ENCODE measurements at places on chromosomes 6 and 20. TPM values are rescaled to one million over a fixed set of nuclear protein-coding genes. Genes with fewer than 3 reads are reported as not detected.

- DNase-seq = no peak
Observed at GRCh38 chr6:68192988-68193387, 442.1 kb upstream of the ADGRB3 start.

DNA sequence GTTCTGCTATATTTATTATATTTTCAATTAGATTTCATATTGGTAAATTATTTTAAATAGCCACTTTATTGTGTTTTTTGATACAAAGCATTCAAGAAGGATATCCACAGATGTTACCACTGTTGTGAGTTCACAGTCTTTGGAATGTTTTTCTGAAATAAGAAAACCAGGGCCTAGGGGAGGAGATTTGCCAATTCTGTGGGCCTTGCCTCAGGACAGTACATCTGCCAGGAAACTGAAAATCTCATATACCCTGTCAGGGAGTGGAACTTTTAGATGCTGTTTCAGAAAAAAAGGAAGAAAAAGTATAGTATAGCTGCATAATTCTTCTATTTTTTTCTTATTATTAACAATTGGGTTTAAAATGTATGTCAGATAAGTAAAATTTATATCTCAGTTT, 995.9 kb upstream of the ADGRB3 start:
- DNase-seq = no peak

DNA sequence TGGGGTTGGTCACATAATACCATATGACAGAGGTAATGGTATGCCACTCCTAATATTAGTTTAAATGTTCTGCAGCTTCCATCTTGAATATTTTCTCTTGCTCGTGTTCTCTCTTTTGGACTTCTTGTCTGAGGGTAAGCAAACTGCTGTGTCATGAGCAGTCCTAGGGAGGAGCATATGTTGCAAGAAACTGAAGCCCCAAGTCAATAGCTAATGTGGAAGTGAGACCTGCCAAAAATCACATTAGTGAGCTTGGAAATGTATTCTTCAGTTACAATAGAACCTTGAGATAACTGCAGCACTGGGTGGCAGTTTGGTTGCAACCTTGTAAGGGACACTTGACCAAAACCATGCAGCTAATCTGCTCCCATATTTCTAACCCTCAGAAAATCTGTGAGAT, 178.2 kb upstream of the IMPG1 start:
- DNase-seq = no peak

- DNase-seq = no peak
Observed at GRCh38 chr6:55868176-55868575, 7.2 kb downstream of the BMP5 start.

GRCh38 chr20:36544134-36545018, 3.1 kb downstream of the MYL9 start:
- DNase-seq = peak; percentile 87

DNA sequence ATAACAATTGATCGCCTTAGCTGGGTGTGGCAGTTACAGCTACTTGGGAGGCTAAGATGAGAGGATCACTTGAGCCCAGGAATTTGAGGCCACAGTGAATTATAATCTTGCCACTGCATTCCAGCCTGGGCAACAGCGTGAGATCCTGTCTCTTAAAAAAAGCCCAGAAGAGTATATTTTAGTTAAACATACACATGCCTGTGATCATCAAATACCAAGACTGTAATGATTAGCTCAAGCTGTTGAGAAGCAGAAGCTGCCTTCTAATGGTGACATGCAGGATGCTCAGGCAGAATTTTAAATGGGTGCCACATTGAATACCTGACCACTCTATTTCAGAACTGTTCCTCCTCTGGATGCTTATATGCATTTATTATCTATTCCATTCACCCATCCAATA, 8.9 kb upstream of the TMEM14A start:
- no peak for DNase-seq

GRCh38 chr20:52152416-52152815, 39.2 kb downstream of the ZFP64 start:
- no peak for DNase-seq

Gene CLPSL1
- not detected for total RNA-seq

Gene RCAN2
- total RNA-seq = 4.2 TPM

Gene OR2H2
- not detected for total RNA-seq

DNA sequence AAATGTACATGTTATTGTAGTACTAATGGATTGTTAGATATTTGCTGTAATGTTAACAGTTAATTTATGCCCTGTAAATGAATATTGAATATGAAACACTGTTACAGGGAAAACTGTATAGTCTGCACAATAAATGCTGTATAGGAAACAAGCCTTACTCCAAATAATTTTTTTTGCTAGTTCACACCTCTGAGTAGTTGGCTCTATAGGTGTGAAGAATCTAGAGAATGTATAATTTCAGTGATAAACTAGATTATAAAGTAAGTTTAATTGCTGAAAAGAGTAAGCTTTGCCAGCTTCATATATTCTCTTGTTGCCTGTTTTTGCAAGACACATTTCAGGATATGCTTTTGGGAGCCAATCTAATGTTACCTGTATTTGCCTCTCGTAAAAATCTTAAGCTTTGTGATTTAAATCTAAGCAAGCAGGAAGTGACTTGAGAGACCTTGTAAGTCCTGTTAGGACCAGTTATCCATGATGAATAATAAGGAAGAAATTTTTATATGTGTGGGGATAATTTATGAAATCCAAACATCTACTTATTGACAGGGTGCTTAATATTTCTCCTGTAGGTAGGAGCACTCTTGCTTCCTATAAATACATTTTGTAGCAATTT, 232.4 kb downstream of the ZFAND3 start:
- DNase-seq = no peak

Gene CYP24A1
- total RNA-seq = not detected

Gene FAM184A
- total RNA-seq = 1.9 TPM

Gene HLA-DQA2
- 9.4 TPM for total RNA-seq

GRCh38 chr6:25012657-25013056, 76.9 kb upstream of the RIPOR2 start:
- DNase-seq = no peak

DNA sequence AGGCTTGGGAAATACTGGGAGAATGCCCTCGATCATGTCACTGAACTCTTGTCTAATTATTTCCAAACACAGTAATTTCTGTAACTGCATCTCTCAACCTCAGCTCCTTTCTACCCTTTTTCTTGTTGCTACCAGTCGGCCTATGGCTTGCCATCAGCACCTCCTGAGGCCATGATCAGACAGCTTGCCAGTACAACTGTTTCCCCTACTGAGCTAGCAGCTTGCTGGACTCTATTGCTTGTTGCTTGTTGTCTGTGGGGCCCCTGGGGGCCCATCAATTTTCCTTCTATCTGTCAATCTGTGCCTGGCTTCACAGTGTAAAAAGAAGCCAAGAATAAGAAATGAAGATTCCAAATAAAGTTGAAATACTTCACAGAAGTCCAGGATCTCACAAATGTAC, 123.9 kb downstream of the OPN5 start:
- no peak for DNase-seq

GRCh38 chr20:16761305-16761829, 13.2 kb downstream of the OTOR start:
- DNase-seq = peak; percentile 53

DNA sequence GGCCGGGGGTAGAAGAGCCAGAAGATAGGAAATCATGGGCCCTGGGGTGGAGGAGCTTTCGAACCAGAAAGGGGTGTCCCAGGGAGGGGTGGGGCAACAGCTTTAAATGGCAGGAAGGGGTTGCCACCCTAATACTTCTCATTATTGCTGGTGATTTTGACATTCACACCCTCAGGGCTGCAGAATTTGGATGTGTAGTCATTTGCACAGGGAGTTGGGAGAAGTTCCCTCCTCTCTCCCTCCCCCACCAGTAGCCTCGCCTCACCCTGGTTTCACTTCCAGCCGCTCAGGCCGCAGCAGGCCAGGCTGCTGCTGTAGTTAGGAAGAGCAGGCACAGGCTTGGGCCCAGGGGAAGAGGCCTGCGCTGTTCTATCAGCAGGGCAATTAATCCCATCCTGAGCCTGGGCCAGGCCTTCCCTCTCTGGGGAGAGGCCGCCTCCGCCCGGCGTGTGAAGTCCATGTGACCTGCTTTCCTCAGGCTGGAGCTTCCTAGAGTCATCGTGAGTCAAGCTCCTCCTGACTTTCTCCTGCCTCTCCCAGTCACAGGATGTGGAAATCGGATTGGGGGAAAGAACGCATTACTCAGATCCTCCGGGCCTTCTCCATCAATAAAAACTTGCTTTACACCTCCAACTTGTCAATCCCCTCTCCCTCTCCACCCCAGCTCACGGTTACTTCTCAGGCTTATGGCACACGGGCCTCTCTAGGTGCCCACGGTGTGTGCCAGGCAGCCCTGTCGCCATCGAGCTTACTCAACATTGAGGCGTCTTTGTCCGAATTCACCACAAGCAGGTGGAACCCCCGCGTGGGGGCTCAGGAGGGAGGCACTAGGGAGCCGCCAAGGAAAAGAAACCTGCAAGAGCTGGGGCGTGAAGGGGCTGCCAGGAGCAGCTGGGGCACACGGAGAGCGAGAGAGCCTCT, 7.8 kb downstream of the ADTRP start:
- peak; percentile 89 for DNase-seq

GRCh38 chr20:42747765-42748411, 441.8 kb downstream of the PTPRT start:
- no peak for DNase-seq

Gene GPR63
- total RNA-seq = 2.5 TPM

- DNase-seq = no peak
Observed at GRCh38 chr6:43334466-43335095, 26.0 kb upstream of the CRIP3 start.

DNA sequence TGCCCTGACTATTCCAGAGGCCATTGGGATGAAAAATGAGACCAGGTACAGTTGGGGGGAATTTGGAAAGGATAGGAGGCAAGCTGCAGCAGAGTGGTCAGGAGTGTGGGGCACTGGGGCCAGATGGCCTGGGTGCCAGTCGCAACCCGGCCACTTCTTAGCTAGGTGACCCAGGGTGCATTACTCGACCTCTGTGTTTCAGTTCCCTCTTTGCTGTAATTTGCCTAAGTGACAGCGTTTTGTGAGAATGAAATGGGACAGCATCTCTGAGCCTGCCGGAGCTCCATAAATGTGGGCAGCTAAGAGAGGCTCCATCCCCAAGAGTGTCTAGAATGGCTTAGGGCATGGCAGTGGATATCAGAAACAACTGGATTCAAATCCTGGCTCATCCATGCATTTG, 13.9 kb downstream of the LRFN2 start:
- no peak for DNase-seq

GRCh38 chr20:47606983-47607613, 105.4 kb downstream of the NCOA3 start:
- no peak for DNase-seq

Gene EDN3
- 0.55 TPM for total RNA-seq

DNA sequence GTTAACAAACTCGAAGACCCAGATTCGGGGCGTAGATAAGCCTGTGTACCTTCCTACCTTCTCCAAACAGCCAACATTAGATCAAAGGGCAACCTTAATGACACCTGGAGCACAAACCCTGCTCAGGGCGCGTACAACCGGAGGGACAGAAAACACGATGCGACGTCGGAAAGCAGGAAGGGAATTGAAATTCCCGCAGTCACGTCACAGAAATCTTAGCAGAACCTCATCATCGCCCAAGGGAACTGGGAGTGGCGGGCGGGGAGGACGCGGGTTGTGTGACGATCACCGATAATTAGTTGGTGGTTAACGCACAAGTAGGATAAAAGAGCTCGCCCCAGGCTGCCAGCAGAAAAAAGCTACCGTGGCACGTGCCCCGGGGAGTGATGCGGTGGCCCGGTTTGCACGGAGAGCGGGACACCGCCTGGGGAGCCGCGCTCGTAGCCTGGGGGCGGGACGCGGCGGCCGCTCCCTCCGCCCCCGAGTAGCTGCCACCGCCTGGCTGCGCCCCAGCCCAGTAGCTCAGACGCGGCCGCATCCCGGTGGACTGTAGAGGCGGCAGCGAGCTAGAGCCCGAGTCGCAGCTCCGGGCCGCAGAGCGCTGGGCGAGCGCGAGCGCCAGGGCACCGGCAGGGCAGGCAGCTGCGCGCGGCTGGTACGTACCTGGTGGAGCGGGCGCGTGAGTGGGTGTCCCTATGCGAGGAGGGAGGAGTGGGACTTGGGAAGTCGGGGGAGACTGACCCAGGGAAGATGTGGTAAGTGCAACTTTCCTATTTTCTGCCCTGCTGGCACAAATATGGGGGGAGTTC, at the start of gene PKIB:
TSS of gene PKIB (plus strand) at position 525 of the 809 bp plus-strand sequence. CDS start 107,390 bp downstream, outside the sequence.
- DNase-seq = peak; percentile 77

Gene CYP21A2
- total RNA-seq = 2,631 TPM

DNA sequence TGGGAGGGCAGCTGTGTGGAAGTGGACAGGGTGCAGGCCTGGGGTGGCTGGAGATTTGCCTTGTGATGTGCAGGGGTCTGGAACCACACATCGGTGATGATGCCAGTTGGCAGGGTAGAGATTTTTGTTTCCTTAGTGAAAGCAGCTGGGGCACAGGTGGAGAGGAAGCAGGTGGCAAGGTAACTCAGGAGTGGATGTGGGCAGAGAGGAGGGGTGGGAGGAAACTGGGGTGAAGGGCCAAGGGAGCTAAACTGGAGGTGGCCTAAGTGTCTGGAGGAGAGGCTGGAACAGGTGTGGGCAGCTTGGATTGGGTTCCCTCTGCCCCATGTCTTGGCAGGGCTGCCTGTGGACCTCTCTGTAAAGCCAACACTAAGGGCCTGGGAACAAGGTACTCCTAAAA, 4.7 kb upstream of the SCUBE3 start:
- no peak for DNase-seq

- DNase-seq = no peak
Observed at GRCh38 chr6:332671-333070, 40.4 kb downstream of the DUSP22 start.

Gene ZNF391
- total RNA-seq = 8.9 TPM

DNA sequence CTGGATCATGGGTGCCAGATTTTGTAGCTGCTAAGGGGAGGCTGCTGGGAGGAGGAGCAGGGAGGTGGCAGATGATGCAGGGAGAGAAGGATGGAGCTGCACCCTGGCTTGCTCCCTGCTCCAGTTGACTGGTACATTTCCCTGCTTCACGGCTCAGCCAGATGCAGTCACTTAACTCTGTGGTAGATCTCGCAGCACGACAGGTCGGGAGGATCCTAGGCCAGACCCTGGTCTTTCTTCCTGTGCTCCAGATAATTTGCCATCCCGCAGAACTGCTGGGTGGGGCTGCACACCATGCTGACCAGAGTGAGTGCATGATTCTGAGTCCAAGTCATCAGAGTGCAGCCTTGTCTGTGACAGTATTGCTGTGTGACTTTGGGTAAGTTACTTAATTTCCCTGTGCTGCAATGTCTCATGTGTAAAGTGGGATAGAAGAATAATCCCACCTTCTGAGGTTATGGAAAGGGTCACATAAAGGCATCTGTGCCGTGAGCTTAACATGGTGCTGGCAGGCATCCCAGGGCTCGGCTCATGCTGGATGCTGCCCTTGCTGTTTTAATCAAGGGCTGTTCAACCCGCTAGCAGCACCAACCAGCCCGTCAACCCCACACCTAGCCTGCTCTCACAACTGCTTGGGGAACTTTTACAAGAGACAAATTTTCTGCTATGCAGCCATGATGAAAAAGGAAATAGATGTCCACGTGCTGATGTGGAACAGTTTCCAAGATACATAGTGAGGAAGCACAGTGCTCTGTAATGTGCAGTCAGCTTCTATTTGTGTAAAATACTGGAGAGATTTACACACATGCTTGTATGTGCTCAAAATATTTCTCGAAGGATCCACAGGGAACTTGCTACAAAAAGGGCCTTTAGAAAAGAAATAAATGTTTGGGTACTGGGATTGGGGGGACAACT, 257.9 kb downstream of the CDH26 start:
- DNase-seq = no peak

GRCh38 chr6:97969065-97969464, 686.0 kb upstream of the MMS22L start:
- no peak for DNase-seq

GRCh38 chr20:48015141-48015910, 230.0 kb upstream of the SULF2 start:
- DNase-seq = no peak

Data from adrenal gland (tissue), 19 donors.